Hematopoietic multipotent progenitor cell treated with erythropoietin and hydrocortisone succinate and interleukin-3 and kit ligand, for 17 days (in vitro differentiated cells): ENCODE measurements at places on chromosomes 7 and 10.
A peak's percentile ranks its signal among the peaks of the same experiment; 100 is the strongest.

DNA sequence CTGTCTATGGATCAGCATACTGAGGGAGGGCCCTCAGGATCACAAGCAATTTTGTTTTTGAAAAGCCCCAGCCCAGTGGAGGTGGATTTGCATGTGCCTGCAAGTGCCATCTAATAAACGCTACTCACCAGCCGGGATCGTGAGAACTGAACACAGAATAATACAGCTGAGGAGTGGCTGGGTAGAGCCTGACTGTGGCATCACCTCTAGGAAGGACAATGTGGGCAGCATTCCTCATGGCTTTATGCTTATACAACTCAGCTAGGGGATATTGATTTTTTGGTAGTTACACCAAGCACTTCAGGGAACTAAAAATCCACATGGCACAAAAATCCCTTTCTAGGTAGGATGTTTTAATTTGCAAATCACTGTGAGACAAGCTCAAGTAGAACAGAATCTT is 72.7 kb upstream of the PALS2 start:
- DNase-seq = no peak

DNA sequence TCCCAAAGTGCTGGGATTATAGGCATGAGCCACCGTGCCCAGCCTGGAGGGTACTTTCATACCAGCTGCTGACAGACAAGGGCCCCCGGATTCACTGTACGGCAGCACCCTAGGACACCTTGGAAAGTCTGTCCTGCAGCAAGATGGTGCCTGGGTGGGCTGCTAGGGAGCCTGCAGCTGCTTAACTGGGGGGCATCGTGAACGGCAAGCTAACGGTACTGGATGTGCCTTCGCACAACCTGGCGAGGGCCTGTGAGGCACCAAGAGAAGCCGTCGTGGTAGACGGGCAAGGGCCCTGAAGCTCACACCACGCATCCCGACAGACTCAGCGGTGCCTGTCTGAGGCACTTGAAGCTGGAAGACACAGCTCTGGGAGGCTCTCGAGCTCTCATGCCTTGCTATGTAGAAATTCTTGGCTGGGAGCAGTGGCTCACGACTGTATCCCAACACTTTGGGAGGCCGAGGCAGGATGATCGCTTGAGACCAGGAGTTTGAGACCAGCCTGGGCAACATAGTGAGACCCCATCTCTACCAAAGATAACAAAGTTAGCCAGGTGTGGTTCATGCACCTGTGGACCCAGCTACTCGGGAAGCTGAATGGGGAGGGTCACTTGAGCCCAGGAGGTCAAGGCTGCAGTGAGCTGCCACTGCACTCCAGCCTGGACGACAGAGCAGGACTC is 9.4 kb downstream of the BRAT1 start:
- no peak for DNase-seq

- DNase-seq = no peak
Observed at GRCh38 chr10:128541926-128542475, 415.8 kb upstream of the MKI67 start.

DNA sequence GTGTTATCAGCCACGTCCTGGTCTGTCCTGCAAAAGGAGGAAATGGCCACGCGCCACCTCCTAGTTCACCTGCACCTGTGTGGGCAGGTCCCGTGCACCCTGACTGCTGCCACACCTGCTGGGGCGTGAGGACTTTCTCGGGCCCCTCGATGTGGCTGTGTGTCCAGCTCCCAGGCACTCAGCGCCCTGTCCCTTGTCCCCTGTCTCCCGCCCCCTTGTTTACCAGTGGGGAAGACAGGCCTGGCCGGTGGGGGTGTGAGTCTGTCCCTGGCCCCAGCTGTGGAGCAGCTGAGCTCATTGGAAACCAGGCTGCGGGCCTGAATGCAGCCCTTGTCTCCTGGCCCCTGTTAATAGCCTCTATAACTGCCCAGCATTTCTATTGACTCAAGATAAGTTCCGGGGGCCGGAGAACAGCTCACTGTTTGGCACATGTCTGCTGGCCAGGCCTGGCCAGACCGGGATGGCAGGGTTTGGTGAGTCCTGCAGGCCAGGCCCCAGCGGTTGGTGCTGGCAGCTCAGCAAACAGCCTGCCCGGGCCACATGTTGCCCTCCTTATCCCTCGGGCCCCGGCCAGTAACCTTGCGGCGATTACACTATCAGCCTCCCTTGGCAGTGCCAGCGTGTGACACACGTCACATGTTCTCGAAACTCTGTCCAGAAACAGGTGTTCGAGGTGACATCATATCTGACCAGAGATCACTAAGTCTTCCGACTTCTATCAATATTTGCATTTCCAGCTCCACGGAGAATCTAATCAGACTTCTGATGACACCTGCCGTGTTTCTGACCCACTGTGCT is 52.1 kb downstream of the FOXL3 start:
- no peak for DNase-seq

DNA sequence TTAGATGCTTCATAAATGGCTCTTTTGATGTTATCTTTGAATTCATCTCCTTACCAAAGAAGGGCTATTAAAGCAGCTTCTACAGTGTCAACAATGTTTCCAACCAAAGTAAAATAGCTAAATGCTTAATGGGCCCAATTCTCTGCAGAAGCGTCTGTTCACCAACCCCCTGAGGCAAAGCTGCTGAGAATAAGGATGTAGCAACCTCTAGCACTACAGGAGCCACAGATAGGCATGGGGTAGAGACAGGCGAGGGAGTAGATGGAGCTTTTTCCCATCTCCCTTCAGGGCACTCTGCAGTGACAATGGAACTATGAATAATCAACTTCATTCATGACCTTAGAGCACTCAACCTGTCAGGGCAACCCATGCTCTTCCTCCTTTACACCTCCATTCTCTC is 134.1 kb downstream of the FZD1 start:
- DNase-seq = no peak

DNA sequence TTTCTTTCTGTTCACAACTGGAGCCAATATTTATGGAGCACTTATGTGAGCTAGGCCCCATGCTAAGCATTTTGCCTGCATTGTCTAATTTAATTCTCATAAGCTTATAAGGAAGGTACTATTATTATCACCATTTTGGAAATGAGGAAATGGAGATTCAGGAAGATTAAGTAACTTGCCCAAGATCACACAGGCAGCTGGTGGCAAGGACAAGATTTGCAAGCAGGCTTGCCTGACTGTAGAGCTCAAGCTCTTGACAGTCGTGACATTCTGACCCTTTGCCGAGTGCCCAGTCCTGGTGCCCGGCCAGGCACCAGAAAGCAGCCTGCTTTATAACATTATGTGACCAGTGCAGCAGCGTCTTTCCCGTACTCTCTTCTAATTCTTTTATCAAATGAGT is 38.2 kb downstream of the WNT2 start:
- DNase-seq = no peak

- no peak for DNase-seq
Observed at GRCh38 chr10:84097787-84098353, 41.4 kb upstream of the GHITM start.

- no peak for DNase-seq
Observed at GRCh38 chr7:68904630-68905029, 693.6 kb upstream of the AUTS2 start.

- no peak for DNase-seq
Observed at GRCh38 chr10:104897696-104898095, 256.6 kb downstream of the SORCS3 start.

- peak; percentile 36 for DNase-seq
Observed at GRCh38 chr7:98165827-98166667, 45.2 kb upstream of the BHLHA15 start.

GRCh38 chr7:30900053-30900452 is 11.6 kb upstream of the AQP1 start:
- DNase-seq = no peak

DNA sequence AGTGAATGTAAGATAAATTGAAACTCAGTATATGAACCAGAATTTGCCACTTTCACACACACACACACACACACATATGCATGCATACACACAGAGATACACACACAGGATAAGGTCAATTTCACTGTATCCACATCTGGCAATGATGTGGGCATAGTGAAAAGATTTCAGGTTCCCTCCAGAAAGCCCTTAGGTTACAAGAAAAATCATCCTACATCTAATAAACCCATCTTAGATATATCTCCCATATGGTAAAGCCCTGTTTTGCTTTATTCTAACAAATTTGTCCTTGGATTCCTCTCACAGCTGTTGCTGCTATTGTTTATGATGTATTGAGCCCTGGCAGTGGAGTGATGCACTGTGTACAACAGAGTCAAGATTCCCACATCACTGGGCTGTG is 27.9 kb upstream of the DLX6 start:
- no peak for DNase-seq

- no peak for DNase-seq
Observed at GRCh38 chr7:121153995-121154394, 165.5 kb downstream of the CPED1 start.
